Activated CD4-positive, alpha-beta T cell treated with anti-CD3 and anti-CD28 coated beads, Interleukin-2, amount 50 U/mL, for 24 hours (primary cell): ENCODE measurements at places on chromosomes 2 and 18.

- DNase-seq: peak; percentile 36
Observed at GRCh38 chr2:178761759-178762371, 45.4 kb downstream of the TTN start.

DNA sequence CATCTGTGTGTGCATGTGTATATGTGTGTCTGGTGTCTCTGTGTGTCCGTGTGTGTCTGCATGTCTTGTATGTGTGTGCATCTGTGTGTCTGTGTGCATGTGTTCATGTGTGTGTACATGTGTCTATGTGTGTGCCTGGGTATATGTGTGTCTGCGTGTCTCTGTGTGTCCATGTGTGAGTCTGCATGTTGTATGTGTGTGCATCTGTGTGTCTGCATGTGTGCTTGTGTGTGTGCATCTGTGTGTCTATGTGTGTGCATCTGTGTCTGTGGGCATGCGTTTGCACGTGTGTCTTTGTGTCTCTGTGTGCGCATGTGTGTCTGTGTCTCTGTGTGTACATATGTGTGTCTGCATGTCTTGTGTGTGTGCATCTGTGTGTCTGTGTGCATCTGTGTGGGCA is 207.7 kb downstream of the TNS1 start:
- DNase-seq: no peak

GRCh38 chr2:150169237-150169629 is 318.2 kb downstream of the RND3 start:
- no peak for DNase-seq

DNA sequence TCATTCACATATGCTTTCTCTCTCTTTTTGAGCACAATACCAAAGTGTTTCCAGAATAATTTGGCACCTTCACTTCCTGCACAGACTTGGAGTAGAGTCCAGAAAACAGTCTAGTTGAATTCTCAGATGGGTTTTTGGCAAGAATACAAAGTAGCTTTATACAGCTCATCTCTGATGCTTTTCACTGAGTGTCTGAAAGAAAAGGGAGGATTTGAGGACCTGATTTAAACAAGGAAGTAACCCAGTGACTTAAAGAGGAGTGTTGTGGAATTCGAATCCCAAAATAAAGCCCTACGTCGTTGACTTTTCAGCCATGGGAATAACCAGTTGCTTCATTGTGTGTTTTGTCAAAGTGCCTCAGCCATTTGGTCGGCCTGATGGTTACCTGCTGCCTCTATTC is 31.8 kb downstream of the METAP1D start:
- no peak for DNase-seq

DNA sequence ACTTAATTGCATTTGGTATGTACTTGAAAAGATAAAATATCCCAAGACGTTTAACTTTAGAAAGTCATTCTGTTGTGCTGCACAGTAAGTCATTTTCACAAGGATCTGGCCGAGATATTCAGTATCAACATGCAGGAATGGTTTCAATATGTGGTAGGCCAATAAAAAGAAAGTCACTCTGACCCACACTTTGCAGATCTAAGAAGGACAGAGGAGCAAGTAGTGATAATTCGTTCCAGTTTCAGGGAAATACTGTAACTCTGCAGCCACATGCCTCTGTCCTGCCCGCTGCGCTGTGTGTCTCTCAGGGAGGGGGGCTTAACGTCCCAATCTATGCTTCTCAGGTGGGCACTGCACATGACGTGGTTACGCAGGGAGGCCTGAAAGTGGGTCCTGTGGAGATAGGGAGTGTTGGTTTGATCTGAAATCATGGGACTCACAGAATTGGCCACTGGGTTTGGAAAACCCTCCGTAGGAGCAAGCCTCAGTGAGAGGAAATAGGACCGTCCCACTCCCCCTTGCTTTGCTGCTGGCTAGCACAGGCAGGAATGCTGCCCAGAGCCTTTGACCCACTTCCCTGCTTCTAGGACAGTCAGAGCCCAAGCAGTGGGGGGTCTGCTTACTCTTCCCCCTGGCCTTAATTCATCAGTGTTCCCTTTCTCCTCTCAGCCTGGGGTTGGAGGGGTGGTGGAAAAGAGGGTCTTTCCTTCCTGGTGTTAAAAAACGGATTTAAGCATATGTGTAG is 314.7 kb upstream of the SPRED2 start:
- DNase-seq: no peak
